Neural cell (in vitro differentiated cells): ENCODE measurements at places on chromosomes 7 and 10. TPM values are rescaled to one million over a fixed set of nuclear protein-coding genes. Genes with fewer than 3 reads are reported as not detected.

Gene RNLS
- polyA plus RNA-seq, result 0.20 and 0.66 TPM in 2 replicates

Gene ANKRD30A
- polyA plus RNA-seq, result not detected in 2 replicates

Gene KAZALD1
- 1.2 and 1.6 TPM in 2 replicates for polyA plus RNA-seq

Gene LRRC17
- 6.7 and 8.6 TPM in 2 replicates for polyA plus RNA-seq

Gene CDK14
- 25.1 and 29.6 TPM in 2 replicates for polyA plus RNA-seq

Gene PGAM2
- not detected in 2 replicates for polyA plus RNA-seq

Gene GRID2IP
- 0.32 TPM in 1 of 2 replicates, not detected in the other for polyA plus RNA-seq

Gene CRPPA
- 0.05 and 0.12 TPM in 2 replicates for polyA plus RNA-seq

Gene CALN1
- polyA plus RNA-seq, result 5.8 and 7.8 TPM in 2 replicates

Gene PPP1R17
- polyA plus RNA-seq, result 7.7 and 8.8 TPM in 2 replicates

Gene DYDC2
- polyA plus RNA-seq, result 2.4 and 17.0 TPM in 2 replicates

Gene LIPA
- 20.8 and 28.3 TPM in 2 replicates for polyA plus RNA-seq

Gene FRMPD2
- polyA plus RNA-seq, result 0.14 TPM in 1 of 2 replicates, not detected in the other

Gene SEMA3D
- polyA plus RNA-seq, result 1.6 and 5.1 TPM in 2 replicates

Gene TAS2R41
- not detected in 2 replicates for polyA plus RNA-seq

Gene IDI2
- polyA plus RNA-seq, result 0.24 TPM in 1 of 2 replicates, not detected in the other

Gene ZNRF2
- polyA plus RNA-seq, result 9.5 and 12.2 TPM in 2 replicates

Gene EPO
- polyA plus RNA-seq, result not detected in 2 replicates

Gene CCDC136
- 41.3 and 42.5 TPM in 2 replicates for polyA plus RNA-seq

Gene CCL24
- not detected in 2 replicates for polyA plus RNA-seq

Gene NPY4R
- polyA plus RNA-seq, result not detected in 2 replicates

Gene TRIM50
- not detected in 2 replicates for polyA plus RNA-seq

Gene FOXI2
- not detected in 2 replicates for polyA plus RNA-seq

Gene CTTNBP2
- 35.2 and 53.5 TPM in 2 replicates for polyA plus RNA-seq

Gene TAS2R40
- polyA plus RNA-seq, result not detected in 2 replicates

Gene ANKRD2
- not detected in 2 replicates for polyA plus RNA-seq

Gene STOX1
- 1.2 and 2.3 TPM in 2 replicates for polyA plus RNA-seq
